Stimulated activated CD8-positive, alpha-beta memory T cell treated with anti-CD3 and anti-CD28 coated beads, Interleukin-12 subunit alpha, Interleukin-12 subunit beta, amount 100 ng/mL, for 1 hour (primary cell): ENCODE measurements at places on chromosomes 5 and 9.

DNA sequence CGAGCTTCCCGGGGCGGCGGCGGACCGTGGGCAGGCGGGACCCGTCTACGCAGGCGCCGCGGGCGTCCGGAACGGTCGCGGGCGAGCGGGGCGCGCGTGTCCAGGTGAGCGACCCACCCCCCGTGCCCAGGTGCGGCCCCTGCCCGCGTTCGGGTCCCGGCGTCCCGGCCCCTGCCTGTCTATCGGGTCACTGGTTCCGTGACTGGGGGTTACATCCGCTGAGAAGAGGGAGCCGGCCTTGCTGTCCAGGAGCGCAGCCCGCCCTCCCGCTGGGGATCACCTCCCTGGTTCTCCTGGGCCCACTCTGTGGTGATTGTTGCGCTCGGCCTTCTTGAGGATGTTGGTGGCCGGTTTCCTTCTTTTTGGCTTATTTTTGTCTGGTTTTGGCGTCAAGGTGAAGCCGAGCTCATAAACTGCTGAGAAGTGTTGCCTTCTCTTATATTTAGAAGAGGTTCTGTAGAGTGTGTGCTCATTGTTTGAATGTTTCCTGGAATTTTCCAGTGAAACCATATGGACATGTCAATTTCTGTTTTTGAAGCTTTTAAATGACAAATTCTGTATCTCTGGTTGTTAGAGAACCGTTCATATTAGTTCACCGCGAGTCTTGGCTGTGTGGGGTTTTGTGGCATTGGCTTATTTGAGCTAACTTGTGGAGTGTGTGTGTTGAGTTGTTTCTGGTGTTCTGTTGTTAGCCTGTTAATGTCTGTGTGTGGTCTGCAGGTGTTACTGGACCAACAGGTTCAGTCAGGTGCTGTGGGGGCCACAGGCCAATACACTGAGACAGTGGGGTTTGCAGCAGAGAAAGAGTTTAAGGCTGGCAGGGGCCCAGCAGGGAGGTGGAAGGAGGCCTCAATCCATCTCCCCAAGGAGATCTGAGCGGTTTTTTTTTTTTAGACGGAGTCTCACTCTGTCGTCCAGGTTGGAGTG, 621 bp downstream of the CEP72 start:
- no peak for DNase-seq

DNA sequence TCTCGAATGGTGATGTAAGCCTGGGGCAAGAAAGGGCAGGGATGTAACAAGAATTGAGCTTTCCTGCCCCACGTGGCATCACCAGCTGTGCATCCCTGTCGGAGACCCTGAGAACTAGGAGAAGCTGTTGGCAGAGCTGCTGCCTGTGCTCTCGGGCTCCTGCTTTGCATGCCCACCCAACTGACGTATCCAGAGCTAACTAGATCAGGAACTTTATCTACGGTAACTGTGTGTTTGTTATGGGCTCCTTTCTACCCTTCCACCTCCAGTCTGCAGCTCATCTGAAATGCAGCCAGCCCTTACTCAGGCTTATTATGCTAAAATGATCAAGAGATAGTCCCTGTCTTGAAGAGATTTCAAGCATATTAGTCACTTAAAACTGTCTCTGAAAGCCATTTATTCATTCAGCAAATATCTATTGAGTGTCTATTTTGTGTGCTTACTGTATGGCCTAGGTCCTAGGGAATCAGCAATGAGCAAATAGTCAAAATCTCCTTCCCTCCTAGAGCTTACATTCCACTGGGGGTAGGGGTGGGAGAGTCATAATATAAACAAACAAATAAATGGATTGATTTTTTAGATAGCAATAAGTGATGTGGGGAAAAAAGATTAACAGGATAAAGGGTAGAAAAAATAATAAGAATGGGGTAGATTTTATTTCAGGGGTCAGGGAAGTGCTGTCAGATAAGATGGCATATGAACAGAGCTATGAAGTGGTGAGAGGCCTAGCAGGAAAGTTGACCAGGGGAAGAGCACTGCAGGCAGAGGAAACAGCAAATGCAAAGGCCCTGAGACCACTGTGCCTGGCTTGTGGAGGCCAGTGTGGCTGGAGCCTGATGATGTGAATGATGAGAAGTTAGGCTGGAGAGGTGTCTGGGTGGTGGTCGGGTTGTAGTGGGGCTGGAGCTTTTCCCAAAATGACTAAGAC, 118.2 kb downstream of the GALNT10 start:
- DNase-seq = no peak

DNA sequence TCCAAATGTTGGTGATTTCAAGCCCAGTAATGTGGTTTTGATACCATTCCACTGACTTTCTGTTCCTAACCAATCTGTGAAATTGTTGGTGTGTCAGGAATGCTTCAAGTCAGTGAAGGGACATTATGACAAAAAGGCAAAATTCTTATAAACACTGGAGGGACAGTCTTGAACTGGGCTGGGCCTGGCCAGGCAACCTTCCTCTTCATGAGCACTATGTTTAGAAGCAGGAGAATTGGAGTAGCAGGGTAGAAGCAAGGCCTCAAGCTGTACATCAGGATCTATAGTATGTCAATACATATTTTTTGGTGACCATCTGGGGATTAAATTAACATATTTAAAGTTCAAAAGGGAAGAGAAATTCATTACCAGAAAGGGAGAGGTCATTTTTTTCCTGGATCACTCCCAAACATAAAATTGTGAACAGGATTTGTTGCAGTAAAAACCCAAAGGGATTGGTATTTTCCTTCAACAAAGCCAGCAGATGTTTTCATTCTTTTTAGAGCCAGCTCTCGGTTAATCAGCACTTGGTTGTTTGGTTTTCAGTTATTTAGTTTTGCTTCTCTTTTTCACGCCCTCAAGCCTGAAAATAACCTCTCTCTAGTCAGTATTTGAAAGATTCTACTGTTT, 77.9 kb upstream of the PIK3R1 start:
- no peak for DNase-seq

- no peak for DNase-seq
These were observed 190.8 kb upstream of the BRINP1 start for GRCh38 chr9:119559986-119560385.

DNA sequence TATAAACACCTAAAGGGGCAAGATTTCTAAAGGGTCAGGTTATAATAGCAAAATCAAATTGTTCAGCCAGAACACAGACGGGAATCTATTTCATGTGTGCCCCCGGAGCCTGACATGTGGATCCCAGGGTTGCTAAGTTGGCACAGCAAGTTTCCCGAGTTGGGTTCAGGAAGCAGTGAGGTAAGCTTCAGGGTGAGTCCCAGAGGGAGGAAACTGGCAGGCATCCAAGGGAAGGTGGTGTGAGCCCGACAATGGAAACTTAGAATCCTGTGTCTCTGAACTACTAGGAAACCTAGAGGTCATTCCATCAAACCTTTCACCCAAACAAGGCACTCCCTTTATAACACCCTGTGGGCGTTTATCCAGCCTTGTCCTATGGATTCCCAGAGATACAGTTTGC, 98.4 kb downstream of the ADRB2 start:
- DNase-seq = no peak

GRCh38 chr5:133026664-133027153, 360 bp upstream of the ZCCHC10 start:
- no peak for DNase-seq

- DNase-seq = no peak
These were observed 2.2 kb upstream of the ELL2 start for GRCh38 chr5:95963650-95964410.

DNA sequence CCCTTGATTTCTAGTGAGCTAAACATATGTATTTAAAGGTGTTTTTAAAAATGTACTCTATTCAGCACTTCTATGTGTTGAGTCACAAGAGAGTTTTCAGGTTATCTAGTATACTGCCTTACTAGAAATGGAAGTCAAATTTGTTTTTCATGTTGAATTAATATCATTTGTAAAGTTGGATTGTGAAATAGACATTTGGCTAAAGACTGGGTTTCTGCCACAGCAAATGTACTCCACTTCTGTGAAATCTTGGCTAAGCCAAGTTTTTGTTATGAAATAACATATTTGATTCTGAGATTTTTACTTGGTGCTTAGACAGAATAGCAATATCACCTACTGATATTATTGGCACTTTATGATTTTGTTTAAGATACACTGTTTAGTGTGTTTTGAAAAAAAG, 106.0 kb downstream of the CWC27 start:
- no peak for DNase-seq

DNA sequence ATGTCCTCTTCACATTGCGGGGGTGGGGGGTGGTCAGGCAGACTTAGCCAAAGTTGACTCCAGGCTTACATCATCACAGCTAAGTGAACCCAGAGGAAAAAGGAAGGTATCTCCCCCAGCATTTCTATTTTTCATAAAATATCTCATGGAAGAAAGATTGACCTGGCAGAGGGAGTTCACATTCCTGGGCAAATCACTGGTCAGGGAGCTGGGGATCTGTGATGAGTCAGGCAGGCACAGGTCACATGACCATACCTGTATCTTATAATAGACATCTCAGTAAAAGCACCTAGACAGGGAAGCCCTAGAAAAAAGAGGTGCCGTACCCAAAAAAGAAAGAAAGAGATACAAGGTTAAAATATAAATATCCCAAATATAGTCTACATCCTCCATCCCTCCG, 57.3 kb upstream of the WWC1 start:
- no peak for DNase-seq

DNA sequence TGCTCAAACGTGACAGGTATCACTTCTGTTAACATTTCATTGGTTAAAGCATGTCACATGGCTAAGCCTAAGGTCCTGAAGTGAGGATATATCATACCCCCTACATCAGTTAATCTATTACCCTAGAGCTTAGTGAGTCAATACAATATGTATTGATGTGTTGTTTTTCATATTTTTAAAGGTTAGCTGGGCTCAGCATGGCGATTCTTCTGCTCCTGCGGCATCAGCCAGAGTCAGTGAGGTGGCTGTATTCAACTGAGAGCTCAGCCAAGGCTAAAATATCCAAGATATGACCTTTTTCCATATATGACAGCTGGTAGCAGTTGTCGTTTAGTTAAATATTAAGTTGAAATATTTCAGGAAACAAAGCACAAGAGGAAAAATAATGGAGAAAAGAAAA, 38.5 kb upstream of the MPDZ start:
- no peak for DNase-seq

DNA sequence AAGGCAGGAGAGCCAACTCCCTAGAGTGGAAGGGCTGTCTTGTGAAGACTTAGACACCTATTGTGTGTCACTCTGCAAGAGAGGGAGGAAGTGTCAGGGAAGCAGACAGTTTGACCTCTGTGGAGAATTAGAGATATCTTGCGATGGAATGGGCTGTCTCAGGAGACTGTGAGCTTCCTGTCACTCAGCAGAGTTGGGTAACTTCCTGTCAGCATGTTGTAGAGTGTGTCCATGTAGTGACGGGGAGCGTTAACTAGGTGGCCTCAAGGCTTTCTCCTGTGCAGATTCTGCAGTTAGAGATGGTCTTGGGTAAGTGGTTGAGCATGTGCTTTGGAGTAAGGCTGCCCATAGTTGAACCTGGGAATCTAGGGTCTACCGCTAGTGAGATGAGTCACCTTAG, 136.5 kb downstream of the KIF4B start:
- DNase-seq = no peak

- no peak for DNase-seq
These were observed 63.4 kb downstream of the ALDH7A1 start for GRCh38 chr5:126531543-126532120.

GRCh38 chr5:43772764-43773477, 169.9 kb downstream of the NNT start:
- DNase-seq = no peak

GRCh38 chr5:79642210-79642609, 30.0 kb downstream of the TENT2 start:
- no peak for DNase-seq

GRCh38 chr5:103901885-103902284, 339.3 kb upstream of the NUDT12 start:
- no peak for DNase-seq

GRCh38 chr5:89267788-89268187, 384.8 kb upstream of the MEF2C start:
- no peak for DNase-seq

- DNase-seq = no peak
These were observed 911 bp upstream of the PIK3R1 start for GRCh38 chr5:68214482-68215207.

DNA sequence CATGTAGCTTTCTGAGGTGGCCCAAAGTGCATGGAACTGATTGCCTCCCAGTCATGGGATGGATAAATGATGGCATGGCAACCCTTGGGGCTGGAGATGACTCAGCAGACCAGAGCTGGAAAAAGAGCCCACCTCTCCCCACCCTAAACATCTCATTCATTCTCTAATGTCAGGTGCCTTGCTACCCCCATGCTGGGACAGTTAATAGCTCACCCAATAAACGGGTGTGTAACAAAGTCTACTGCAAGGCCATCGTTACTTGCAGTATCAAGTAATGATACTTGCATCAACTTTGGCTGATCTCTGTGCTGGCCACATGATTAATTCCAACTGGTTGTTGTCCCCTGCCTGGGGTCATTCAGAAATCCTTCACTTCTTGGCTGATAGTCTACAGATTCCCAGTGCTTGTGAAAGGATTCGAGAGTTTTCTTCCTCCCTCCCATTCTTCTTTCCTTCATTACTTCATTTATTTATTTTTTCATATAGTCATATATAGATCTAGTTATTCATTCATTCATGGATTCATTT, 122.8 kb upstream of the TRIM32 start:
- DNase-seq = no peak
